ENCODE measurements at places on chromosomes 6 and 20.
A peak's percentile ranks its signal among the peaks of the same experiment; 100 is the strongest.

DNA sequence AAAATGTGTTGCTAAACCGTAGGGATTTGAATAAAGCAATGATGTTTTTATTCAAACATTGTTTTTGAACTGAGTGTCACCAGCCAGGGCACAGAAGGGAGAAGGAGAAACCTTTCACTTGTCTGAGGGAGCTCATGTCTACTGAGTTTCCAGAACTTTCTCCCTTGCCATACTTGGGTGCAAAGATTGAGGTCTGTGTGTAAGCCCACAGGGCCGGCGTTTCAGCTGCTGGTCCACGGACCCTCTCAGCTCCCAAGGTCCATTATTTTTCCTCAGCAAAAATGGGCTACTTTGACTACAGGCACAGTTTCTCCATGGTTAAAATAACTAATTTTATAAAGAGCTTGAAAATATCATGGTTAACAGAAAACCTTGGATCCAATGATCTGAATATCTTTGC lies 32.6 kb downstream of the PSMG4 start:
- no peak overlapping the region for H3K4me3 ChIP-seq
- no peak for DNase-seq
- H3K4me1 ChIP-seq: peaks cover 32% of the 10 kb centered on the region
- no peaks in the 10 kb centered on the region for H3K36me3 ChIP-seq

DNA sequence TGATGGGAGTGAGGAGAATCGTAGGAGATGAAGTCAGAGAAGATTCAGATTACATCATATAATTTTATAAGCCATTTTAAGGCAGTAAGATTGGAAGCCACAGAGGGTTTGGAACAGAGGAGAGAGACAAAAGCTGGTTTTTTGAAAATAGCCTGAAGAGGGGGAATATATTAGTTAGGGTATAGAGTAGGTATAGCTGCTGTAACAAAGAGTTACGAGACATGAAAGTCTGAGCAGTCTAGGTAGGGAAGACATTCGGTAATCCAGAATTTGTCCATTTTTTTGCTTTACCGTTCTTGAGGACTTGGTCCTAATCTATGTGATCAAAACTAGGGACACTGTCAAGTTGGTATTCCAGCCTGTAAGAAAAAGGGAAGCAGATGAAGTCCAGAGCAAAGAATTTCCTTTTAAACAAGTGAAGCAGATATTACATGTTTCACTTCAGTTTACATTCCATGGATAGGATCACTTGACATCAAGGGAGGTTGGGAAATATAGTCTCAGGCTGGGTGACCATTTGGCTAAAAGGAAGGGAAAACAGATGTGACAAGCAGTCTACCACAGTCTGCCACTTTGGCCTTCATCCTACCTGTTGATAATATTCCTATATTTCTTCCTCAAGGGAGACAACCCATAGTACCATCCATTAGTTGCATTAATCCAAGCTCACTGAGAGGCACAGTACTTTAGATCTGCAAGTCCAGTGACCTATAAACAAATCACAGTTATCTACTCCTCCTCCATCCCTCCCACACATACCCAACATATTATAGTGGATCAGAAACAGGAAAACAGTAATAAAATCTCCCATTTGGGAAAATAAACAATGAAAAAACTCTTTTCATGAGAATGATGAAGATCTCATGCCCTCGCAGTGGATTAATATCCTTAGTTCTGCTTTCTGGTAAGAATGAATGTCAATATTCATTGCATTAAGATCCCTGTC lies 10.2 kb downstream of the FAM135A start:
- H3K36me3 ChIP-seq: peaks cover 27% of the 10 kb centered on the region
- DNase-seq: no peak
- H3K27me3 ChIP-seq: no peaks in the 10 kb centered on the region
- no peak overlapping the region for H3K4me3 ChIP-seq

DNA sequence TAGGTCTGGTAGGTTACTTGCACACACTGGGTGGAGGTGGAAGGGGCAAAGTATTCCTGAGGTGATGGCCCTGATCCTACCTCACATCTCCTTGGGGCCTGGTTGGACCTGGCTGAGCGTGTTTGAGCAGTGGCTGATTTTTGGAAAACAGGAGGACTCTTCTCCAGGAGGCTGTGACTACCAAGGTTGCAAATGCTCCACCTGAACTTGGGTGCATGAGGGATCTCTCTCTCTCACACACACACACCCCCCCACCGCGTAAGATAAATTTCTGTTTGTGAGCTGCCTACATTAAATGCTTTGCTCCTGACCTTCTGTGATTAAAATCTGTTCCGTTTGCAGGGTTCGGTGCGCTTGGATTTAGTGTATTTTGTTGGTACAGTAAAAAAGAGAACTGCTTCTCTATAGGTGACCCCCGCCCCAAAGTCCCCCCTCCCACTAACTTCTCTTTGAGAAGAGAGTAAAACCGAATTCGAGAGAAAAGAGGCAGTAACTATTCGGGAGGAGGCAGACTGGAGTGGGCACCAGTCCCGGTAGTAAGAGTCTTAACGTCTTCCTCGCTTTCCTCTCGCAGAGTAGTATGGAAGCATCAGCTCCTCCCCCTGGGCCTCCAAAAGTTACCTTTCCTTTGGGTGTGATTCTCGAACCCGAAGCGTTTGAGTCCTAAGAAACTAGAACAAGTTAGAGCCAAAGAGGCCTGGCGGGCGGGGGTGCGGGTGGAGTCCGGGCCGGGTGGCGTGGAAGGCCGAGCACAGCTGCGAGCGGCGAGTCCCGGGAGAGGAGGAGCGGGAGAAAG lies 585 bp upstream of the DSE start:
- peaks cover 3% of the 10 kb centered on the region for H3K27me3 ChIP-seq
- peak overlapping the region; percentile 92 for H3K4me3 ChIP-seq
- no peaks in the 10 kb centered on the region for H3K36me3 ChIP-seq
- H3K27ac ChIP-seq: no peak overlapping the region

DNA sequence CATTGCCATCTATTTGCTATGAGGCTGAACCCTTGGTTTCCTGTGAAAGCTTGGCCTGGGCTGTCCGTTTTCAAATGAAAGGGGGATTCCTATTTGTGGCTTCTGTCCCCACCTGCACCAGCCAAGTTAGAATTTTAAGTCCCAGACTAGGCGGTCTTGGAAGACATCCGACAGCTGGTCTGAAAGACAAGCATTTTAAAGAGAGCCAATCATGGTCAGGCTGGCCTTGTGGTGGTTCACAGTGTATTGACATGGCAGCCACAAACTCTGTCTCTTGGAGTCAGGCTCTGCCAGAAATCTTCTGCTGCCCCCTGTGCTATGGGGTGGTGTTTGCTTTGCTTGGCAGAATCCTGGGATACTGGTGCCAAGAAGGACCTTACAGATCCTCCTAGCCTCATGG lies 319.2 kb upstream of the MOCS1 start:
- no peaks in the 10 kb centered on the region for H3K4me1 ChIP-seq
- no peak overlapping the region for H3K27ac ChIP-seq
- no peak overlapping the region for H3K4me3 ChIP-seq
- no peak for DNase-seq

DNA sequence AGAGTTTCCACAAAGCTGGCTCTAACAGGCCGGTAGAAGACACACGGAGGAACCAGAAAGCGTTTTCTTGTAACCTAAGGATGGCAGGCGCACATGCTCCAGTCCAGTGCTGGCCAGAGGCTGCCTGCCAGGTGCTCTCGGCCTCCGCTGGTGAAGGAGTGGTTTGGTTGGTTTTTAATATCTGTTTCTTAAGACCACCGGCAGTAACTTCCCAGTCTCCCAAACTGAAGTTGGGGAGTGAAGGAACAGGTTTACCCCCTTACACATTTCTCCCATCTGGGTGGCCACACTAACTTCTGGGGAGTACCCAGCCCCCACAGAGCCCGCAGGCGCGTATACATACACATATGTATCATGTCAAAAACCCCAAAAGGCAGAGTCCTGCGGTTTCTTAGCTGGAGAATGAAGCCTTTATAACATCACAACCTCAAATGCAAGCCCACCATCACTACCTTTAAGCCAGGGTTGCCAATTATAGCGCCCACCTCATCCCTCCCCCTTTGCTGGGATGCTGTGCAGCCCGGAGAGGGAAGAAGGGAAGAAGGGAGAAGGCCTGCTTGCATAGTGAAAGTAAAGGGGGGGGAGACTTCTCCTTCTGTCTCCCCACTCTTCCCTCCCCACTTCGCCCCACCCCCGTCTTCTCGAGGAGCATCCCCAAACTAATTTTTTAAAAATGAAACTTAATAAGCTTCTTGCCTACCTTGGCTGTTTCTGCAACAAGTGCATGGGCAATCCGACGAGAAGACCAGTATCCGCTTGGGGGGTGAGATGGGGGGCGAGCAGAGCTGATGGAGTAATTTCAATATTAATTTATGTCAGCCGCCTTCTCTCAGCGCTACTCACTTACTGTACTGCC lies 1.0 kb downstream of the TRERF1 start:
- no peak for DNase-seq
- peak overlapping the region; percentile 100 for H3K4me3 ChIP-seq
- peak overlapping the region; percentile 97 for H3K27ac ChIP-seq
- H3K27me3 ChIP-seq: peaks cover 2% of the 10 kb centered on the region
- peaks cover 58% of the 10 kb centered on the region for H3K4me1 ChIP-seq

All from neural crest cell (in vitro differentiated cells).